ENCODE measurements at places on chromosomes 2 and 18.
A peak's percentile ranks its signal among the peaks of the same experiment; 100 is the strongest.

- no peak for DNase-seq
These were observed 16.6 kb upstream of the NPAS2 start for GRCh38 chr2:100803334-100803733.

DNA sequence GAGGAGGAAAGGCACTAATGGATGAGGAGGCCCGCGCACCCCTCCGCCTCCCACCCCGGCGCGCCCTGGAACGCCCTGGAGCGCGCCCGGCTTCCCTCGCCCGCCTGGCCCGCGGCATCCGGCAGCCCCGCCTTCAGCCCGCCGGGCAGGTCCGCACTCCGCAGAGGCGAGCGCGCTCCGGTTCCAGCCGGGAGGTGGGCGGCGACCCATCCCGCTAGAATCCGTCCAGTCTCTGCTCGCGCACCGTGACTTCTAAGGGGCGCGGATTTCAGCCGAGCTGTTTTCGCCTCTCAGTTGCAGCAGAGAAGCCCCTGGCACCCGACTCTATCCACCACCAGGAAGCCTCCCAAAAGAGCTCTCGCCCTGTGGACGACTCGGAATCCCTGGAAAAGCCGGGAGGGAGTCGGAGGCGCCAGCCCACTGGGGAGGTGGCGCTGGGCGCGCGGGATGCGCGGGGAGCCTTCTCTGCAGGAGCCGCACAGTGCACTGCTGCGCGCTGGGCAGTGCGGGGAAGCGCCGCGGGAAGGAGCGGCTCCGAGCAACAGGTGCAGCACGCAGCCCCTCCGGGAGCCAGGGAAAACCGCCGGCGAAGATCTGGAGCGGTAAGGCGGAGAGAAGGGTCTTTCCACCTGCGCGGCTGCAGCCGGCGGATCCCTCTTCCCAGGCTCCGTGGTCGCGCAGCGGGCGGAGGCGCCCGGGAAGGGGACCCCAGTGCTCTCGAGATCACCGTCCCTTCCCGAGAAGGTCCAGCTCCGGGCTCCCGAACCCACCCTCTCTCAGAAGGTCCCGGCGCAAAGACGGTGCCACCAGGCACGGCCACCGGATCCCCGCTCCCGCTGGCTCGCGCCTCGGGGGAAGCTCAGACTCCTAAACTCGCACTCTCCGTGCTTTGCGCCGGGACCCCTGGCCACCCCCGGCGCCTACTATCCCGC lies at the start of gene GALR1:
Gene GALR1, plus strand, starts transcription at position 280 of the 932 bp plus-strand sequence. CDS start 701 bp downstream, outside the sequence.
- no peak for DNase-seq

GRCh38 chr2:213261715-213262114 lies 22.5 kb upstream of the SPAG16 start:
- no peak for DNase-seq

GRCh38 chr2:222521099-222521498 lies 96.8 kb downstream of the SGPP2 start:
- no peak for DNase-seq

DNA sequence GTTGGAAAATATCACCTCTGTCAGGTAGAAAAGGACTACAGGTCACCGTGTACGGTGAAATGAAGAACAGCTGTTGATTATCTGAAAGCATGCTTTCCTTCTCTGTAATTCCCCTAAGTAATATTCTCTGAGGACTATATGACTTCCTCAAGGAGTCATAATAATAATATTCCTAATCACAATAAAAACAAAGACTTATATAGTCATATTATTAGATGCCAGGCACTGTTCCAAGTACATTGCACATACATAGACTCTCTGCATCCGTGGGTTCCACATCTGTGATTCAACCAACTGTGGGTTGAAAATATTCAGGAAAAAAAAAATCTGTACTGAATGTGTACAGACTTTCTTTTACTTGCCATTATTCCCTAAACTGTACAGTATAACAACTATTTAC lies 512.4 kb upstream of the ID2 start:
- no peak for DNase-seq

- no peak for DNase-seq
These were observed 24.7 kb upstream of the ALLC start for GRCh38 chr2:3633089-3633981.

DNA sequence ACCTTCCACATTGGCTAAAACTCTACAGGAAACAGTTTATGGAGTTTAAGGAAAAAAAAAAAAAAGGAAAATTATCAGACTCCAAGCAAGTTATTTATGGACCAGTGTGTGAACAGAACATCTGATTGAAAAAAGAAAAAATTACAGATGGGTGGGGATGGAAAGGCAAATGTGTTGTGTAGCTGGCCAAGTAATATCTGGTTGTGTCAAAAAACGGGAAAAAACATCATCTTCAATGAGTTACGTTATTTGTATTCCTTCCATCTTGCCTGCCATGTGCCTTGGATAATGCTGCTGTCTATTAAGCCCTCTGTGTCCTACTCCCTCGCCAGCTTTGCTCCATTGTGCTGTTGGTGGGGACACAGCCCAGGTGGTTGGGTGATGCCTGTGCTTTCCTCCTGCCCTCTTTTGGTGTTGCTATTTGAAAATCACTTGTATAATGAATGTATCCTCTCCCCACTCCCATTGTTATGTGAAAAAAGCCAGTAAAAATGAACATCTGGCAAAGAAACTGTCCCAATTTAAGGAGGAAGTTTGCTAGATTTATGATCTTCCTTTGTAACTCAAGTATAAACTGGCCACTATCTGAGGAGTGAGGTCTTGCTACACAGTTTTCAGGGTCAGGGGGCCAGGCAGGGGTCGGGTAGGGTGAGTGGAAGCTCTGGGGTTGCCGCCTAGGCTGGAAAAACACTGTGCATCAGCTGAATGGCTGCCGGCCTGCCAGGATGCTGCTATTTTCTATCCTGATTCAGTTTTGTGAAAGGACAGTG lies 155.9 kb downstream of the FMNL2 start:
- DNase-seq, result peak; percentile 57

DNA sequence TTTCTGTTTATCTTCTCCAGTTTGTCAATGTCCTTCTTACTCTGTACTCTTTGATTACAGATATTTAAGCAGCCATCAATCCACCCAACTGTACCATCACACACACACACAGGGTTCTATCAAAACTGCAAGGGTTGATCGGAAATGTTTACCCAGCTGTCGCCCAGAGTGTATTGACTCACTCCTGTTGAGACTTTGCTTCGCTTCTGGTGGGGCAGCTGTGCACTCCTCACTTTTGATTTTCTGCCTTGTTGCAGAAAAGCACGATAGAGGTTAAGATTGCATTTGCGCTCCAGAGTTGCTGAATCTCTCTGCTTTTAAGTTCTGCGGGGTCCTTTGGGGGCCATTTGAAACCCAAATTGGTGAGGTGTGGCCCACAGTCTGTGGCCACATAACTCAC lies 216.2 kb downstream of the SETBP1 start:
- no peak for DNase-seq

- no peak for DNase-seq
These were observed 24.0 kb downstream of the ARMC9 start for GRCh38 chr2:231222318-231223000.

DNA sequence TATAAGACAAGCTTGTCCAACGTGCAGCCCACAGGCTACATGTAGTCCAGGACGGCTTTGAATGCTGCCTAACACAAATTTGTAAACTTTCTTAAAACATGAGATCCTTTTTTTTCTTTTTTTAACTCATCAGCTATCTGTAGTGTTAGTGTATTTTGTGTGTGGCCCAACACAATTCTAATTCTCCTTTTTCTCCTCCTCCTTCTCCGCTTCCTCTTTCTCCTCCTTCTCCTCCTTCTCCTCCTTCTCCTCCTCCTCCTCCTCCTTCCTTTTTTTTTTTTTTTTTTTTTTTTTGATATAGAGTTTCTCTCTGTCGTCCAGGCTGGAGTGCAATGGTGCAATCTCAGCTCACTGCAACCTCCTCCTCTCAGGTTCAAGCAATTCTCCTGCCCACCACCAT lies 39.3 kb upstream of the GTF2A1L start:
- peak; percentile 57 for DNase-seq

- DNase-seq, result peak; percentile 63
These were observed 132.8 kb downstream of the TPO start for GRCh38 chr2:1546023-1546591.

DNA sequence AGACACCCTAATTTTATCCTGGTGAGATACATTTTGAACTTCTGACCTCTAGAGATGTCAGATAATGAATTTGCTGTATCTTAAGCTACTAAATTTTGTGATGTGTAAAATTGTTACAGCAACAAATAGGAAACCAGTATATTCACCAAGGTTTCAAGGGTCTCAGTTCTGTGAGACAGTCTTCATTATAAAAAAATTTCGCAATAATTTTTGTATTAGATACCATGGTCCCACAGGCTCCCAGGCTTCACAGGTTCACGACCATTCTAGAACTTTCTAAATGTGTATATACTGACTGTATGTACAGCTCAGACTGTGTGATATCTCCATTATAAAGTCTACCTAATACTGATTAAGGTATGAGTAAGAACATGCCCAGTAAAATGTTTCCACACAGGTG lies 181.4 kb downstream of the ZNF804A start:
- DNase-seq, result no peak

GRCh38 chr2:154713675-154714074 lies 15.2 kb downstream of the KCNJ3 start:
- no peak for DNase-seq

DNA sequence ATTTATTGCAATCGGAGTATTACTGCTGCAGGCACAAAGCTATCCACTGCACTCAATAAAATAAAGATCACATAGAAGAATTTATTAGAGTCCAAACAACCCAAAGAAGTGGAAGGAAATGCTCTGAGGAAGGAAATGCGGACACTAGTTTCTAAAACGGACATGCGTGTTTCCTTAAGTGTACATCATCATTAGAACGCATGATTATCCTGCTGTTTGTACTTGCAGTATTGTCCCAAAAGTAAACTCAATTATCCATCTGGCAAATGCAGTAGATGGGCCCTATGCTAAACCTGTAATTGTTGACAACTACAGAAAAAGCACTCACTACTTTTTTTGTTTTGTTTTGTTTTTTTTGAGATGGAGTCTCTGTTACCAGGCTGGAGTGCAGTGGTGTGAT lies 53.6 kb downstream of the PDK1 start:
- no peak for DNase-seq

- DNase-seq, result peak; percentile 50
These were observed 63.3 kb upstream of the GALNT5 start for GRCh38 chr2:157194097-157194688.

GRCh38 chr18:36424741-36425142 lies 127.2 kb downstream of the FHOD3 start:
- DNase-seq, result no peak

DNA sequence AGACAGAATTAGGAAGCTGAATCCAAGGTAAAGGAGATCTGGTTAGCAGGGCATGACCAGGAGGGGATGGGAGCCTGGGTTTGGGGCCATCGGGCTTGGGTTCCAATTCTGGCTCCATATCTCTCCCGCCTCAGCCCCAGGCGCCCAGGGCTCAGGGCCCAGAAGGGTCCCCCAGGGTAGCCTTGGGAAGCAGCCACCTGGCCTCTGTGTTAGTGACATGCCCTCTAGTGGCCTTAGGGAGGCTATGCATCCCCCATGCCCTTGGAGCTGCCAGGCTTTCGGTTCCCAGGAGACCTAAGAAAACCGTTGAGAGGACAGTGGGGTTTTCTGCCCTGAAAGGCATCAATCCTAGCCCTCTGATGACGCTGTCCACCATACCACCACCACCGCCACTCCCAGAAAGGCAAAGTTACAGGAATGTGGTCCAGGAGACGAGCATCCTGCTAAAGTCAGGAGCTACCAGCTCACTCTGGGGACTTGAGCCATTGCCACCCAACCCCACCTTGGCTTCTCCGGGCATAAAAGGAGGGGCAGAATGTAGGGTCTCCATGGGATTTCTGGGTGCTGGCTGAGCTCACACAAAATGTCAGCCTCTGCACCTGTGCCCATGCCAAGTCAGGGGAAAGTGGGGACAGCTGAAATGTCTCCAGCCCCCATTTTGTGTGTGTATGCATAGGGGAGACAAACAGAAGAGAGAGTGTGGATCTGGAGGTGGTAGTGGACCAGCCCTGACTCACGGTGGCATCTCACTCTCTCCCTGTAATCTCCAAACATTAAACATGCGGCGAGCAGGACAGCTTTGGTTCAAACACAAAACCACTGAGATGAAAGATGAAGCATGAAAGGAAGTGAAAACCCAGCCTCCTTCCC lies 56.5 kb downstream of the EMX1 start:
- DNase-seq, result peak; percentile 58

GRCh38 chr2:147538088-147538487 lies 306.7 kb upstream of the ACVR2A start:
- no peak for DNase-seq

- DNase-seq, result no peak
These were observed 395.1 kb upstream of the CDH19 start for GRCh38 chr18:66999003-66999402.

GRCh38 chr2:27024188-27024587 lies 8.6 kb upstream of the TMEM214 start:
- no peak for DNase-seq

DNA sequence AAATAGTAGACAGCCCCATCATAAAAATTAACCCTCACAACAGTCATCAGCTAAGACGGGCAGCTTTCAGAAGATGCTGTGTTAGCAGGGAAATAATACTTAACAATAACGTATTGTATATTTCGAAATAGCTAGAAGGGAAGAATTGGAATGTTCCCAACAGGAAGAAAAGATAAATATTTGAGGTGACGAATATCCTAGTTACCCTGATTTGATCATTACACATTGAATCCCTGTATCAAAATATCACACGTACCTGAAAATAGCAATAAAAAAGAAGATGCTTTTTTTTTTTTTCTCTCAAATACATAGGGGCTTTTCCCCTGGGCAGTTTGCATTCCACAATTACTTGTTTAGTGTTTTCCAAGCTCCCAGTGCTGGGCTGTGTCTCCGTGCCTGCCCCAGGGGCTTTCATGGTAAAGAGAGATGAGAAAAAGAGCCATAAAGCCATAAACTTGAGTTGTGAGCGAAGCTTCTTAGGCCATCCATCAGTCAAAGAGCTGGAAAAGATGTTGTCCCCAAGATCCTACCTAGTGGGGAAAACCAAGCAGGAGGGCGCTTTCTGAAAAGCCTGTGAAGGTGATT lies 183.0 kb upstream of the REV1 start:
- DNase-seq, result no peak

- peak; percentile 55 for DNase-seq
These were observed 107.2 kb upstream of the L3MBTL4 start for GRCh38 chr18:6521803-6522418.

- no peak for DNase-seq
These were observed 227.1 kb downstream of the MYCN start for GRCh38 chr2:16167451-16167861.

- DNase-seq, result peak; percentile 16
These were observed 56.2 kb downstream of the ITSN2 start for GRCh38 chr2:24304098-24304497.

GRCh38 chr2:56474412-56475158 lies 290.8 kb downstream of the CCDC85A start:
- no peak for DNase-seq

- no peak for DNase-seq
These were observed 819 bp upstream of the SERPINE2 start for GRCh38 chr2:224039770-224040440.

GRCh38 chr2:145029873-145030272 lies 510.0 kb upstream of the ZEB2 start:
- no peak for DNase-seq

GRCh38 chr18:63883617-63884016 lies 3.9 kb upstream of the SERPINB2 start:
- DNase-seq, result no peak

GRCh38 chr18:64179556-64180080 lies 30.7 kb upstream of the LINC00305 start:
- DNase-seq, result no peak

- DNase-seq, result peak; percentile 80
These were observed 213.6 kb downstream of the TNS1 start for GRCh38 chr2:217789003-217789735.
